ENCODE measurements at places on chromosomes 16 and 17.

GRCh38 chr16:75249441-75249840 lies 2.0 kb downstream of the BCAR1 start:
- DNase-seq: no peak

DNA sequence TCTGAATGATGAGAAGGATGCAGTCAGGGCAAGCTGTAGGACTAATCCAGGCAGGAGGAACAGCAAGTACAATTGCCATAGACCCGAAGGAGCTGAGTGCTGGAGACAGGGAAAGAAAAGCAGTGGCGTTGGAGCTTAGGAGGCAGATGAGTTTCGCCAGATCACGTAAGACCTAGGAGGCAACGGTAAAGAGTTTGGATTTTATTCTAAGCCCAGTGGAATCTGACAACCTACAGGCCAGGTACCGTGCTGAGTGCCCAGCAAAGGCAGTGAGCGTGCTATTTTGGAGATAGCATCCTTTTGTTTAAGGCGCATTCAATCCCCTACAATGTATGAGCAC lies 1.2 kb downstream of the USP43 start:
- no peak for DNase-seq

DNA sequence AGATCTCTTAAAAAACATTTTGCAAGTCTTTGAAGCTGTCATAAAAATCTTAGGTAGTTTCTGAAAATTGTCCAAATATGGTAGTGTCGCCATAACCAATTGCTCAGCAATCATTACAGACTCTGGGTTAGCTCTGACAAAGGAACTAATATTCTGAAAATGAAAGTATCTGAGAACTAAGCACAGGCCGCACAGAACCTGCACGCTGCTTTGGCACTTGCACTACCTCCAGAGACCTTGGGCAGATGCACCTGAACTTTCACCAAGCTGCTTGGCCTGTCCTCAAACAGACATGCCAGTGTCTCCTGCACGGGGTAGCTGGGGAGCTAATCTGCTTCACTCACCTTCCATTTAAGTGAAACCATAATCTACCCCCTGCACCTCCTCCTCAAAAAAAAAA lies 317.0 kb downstream of the MAF start:
- no peak for DNase-seq

GRCh38 chr17:54849660-54850059 lies 51.0 kb upstream of the TOM1L1 start:
- no peak for DNase-seq

GRCh38 chr17:2400474-2400866 lies 390 bp downstream of the MNT start:
- no peak for DNase-seq

GRCh38 chr17:35214192-35214591 lies 20.0 kb upstream of the SLC35G3 start:
- DNase-seq: no peak

- DNase-seq: no peak
These were observed 4.4 kb downstream of the JUP start for GRCh38 chr17:41782142-41782541.
